ENCODE measurements at places on chromosomes 1 and 21. TPM values are rescaled to one million over a fixed set of nuclear protein-coding genes. Genes with fewer than 3 reads are reported as not detected.

KCNJ6 gene
- 0.06 TPM for total RNA-seq

COL6A2 gene
- 522 TPM for total RNA-seq

TLCD4 gene
- total RNA-seq: 6.4 TPM

PCAT6 gene
- total RNA-seq: 0.86 TPM

GABPA gene
- 21.1 TPM for total RNA-seq

KRTAP19-7 gene
- total RNA-seq: not detected

ITLN2 gene
- total RNA-seq: 21.4 TPM

DNA sequence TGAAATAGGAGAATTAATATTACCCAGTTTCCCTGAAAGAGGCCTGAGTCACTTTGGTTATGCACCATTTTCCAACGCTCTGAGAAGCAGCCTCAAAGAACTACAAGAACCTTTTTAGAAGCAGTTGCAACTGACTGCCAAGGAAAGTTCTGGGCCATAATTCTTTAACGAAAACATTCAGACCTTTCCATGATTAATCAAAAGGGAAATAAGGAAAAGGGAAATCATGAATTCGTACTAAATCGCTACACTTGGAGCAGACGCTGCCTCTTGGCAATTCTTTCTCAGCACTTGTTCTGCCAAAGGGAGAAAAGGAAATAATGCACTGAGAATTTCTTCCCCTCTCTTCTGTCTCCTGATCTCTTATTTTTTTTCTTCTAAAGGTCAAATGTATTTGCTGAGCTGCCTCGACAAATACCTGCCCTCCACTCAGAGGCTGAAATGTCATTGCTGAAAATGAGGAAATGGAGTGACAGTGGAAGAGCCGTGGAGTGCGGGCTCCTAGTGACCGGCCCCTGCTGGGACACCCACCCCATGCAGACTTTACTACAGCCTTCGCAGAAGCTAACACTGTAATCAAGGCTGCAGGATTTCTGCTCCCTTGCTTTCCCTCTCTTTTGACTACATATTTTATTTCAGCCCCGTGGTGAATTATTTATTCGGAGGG is 67.9 kb upstream of the GALNT2 start:
- H3K4me1 ChIP-seq: peaks cover 11% of the 10 kb centered on the region
- no peak overlapping the region for H3K4me3 ChIP-seq
- no peak for DNase-seq
- H3K27ac ChIP-seq: no peak overlapping the region

DNA sequence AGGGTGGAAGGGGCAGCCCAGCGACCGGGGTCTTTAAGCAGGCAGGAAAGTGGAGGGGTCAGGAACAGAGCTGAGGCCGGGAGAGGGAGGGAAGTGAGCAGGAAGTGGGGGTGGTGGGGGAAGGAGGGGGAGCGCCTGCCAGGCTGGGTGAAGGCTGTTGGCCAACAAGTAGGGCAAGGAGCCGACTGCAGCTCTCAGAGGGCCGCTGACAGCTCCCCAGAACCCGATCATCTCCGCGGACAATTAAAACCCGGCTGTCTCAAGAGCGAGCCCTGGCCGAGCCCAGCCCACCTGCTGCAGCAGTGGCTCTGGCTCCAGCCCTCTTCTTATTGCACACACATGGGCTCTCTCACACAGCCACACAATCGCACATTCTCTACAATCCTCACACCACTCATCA is 51.6 kb downstream of the GRIK3 start:
- no peak for DNase-seq
- H3K36me3 ChIP-seq: no peaks in the 10 kb centered on the region

DNA sequence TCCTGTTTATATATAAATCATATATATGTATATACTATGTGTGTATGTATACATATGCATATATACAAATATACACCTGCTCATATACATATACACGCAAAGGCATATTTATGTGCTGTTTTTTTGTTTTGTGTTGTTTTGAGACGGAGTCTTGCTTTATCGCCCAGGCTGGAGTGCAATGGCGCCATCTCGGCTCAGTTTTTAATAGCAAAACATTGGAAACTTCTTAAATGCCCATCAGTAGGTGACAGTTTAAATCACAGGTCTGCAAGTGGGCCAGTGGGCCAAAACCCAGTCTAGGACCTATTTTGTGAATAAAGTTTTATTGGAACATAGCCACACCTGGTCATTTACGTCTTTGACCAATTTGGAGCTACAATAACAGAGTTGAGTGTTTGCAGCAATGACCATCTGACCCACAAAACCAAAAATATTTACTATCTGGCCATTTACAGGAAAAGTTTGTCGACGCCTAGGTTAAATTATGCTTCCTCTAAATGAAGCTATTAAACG is 132.3 kb downstream of the TOMM20 start:
- no peaks in the 10 kb centered on the region for H3K27me3 ChIP-seq
- peak overlapping the region; percentile 88 for H3K27ac ChIP-seq
- no peaks in the 10 kb centered on the region for H3K36me3 ChIP-seq
- H3K4me1 ChIP-seq: peaks cover 23% of the 10 kb centered on the region
- DNase-seq: no peak
- H3K4me3 ChIP-seq: no peak overlapping the region

DNA sequence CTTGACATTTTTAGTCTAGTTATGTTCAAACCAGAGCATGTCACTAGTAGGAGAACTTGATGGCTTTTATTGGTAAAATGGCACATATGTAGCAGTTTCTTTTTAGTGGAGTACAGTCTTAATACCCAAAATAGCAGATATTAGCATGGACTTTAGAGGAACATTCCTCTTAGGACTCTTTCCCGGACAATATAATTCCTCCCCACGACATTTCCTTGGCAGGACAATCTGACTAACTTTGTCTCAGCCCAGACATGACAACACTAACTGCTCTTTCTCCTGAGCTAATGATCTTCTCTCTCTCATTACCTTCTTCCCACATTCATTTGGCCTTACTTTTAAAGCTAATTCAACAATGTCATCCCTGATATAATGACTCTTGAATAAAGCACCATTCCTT is 62.5 kb downstream of the ADAMTS1 start:
- DNase-seq: no peak
- H3K36me3 ChIP-seq: no peaks in the 10 kb centered on the region
- H3K27me3 ChIP-seq: no peaks in the 10 kb centered on the region
- H3K4me3 ChIP-seq: no peak overlapping the region
- H3K4me1 ChIP-seq: no peaks in the 10 kb centered on the region

DNA sequence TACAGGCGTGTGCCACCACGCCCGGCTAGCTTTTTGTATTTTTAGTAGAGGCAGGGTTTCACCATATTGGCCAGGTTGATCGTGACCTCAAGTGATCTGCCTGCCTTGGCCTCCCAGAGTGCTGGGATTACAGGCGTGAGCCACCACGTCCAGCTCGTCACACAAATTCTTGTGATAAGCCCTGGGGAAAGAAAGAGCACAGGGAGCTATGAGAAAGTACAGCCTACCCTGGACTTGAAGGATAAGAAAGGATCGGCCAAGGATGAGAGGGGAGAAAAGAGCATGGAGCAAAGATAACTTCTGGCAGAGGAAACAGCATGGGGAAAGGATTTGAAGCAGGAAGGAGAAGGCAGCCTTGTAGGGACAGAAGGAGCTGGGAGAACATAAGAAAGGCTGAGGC is 29.2 kb downstream of the SESN2 start:
- H3K36me3 ChIP-seq: no peaks in the 10 kb centered on the region
- H3K27me3 ChIP-seq: no peaks in the 10 kb centered on the region
- H3K4me3 ChIP-seq: no peak overlapping the region
- DNase-seq: no peak
- no peak overlapping the region for H3K27ac ChIP-seq

DNA sequence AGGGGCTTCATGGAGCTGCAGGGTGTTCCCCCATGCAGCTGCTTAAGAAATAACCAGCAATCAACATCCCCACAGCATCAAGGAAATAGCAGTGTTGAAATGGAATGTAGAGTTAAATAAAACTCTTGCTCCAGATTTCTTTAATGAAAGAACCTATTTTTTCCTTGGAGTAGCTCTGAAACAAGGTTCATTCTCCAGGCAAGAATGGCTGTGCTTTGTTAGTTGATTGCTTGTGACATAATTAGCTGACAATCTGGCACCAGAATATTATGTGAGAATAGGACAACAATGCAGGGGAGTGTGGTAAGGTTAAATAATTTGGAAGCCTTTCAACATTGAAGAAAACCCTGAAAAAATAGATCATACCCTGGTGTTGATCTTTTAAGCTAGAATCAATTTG is 254.2 kb upstream of the RRP15 start:
- H3K4me3 ChIP-seq: no peak overlapping the region
- H3K4me1 ChIP-seq: no peaks in the 10 kb centered on the region
- no peaks in the 10 kb centered on the region for H3K27me3 ChIP-seq
- no peak overlapping the region for H3K27ac ChIP-seq
- H3K36me3 ChIP-seq: no peaks in the 10 kb centered on the region
- DNase-seq: no peak

DNA sequence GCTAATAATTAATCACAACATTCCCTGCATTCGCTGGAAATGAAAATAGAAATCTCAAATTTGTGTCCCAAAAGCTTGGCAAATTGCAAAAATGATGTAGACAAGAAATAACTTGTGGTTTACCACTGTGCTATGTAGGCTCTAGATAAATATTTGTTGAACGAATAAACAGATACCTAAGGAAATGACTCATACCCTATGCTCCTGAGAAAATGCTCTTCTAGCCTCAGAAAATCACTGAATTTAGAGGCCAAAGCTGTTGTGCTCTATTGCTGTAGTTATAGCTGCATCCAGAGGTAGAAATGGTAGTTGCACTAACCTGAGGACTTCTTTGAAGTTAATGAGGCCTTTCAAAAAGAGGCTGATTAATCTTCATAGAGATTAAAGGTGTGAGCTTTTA is 142.0 kb upstream of the ZNHIT6 start:
- no peaks in the 10 kb centered on the region for H3K27me3 ChIP-seq
- no peaks in the 10 kb centered on the region for H3K36me3 ChIP-seq
- no peak overlapping the region for H3K4me3 ChIP-seq

- DNase-seq: no peak
- no peaks in the 10 kb centered on the region for H3K4me1 ChIP-seq
- no peaks in the 10 kb centered on the region for H3K27me3 ChIP-seq
- H3K27ac ChIP-seq: no peak overlapping the region
- H3K36me3 ChIP-seq: no peaks in the 10 kb centered on the region
Observed at GRCh38 chr1:107549152-107549810, 408.4 kb downstream of the NTNG1 start.

- H3K27ac ChIP-seq: no peak overlapping the region
- H3K27me3 ChIP-seq: no peaks in the 10 kb centered on the region
- no peak overlapping the region for H3K4me3 ChIP-seq
Observed at GRCh38 chr1:225156254-225156653, 226.8 kb downstream of the DNAH14 start.

GRCh38 chr1:107609808-107610207 is 355.2 kb downstream of the VAV3 start:
- DNase-seq: no peak
- H3K36me3 ChIP-seq: no peaks in the 10 kb centered on the region
- H3K27me3 ChIP-seq: no peaks in the 10 kb centered on the region
- no peak overlapping the region for H3K4me3 ChIP-seq
- H3K27ac ChIP-seq: no peak overlapping the region

DNA sequence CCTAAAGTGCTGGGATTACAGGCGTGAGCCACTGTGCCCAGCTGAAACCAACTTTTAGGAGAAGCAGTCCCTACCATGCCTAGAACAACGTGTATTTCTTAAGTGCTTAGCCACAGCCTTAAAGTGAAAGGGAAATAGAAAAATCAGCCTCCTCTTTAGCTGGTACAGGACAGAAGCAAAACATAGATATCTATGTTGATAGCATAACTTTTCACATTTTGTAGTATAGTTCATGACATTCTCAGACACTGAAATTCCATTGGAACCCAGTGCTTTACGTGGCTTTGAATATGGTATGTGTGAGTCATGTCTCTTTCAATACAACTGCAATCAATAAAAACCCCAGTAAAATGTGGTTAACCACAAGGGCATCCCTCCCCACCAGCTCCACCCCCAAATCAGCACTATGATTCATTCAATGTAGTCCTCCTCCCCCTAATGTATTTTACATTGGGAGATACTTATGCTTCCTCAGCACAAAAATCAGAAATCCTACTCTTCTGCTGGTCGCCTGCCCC is 32.1 kb downstream of the TGFB2 start:
- DNase-seq: no peak
- H3K4me1 ChIP-seq: peaks cover 25% of the 10 kb centered on the region
- H3K36me3 ChIP-seq: no peaks in the 10 kb centered on the region
- no peak overlapping the region for H3K27ac ChIP-seq
- no peak overlapping the region for H3K4me3 ChIP-seq
- H3K27me3 ChIP-seq: no peaks in the 10 kb centered on the region

- no peak for DNase-seq
- no peak overlapping the region for H3K27ac ChIP-seq
- no peak overlapping the region for H3K4me3 ChIP-seq
- H3K27me3 ChIP-seq: no peaks in the 10 kb centered on the region
- peaks cover 3% of the 10 kb centered on the region for H3K4me1 ChIP-seq
Observed at GRCh38 chr21:16709866-16710550, 802.8 kb upstream of the CXADR start.

- H3K4me1 ChIP-seq: no peaks in the 10 kb centered on the region
- H3K4me3 ChIP-seq: no peak overlapping the region
- no peak overlapping the region for H3K27ac ChIP-seq
- no peaks in the 10 kb centered on the region for H3K36me3 ChIP-seq
- no peaks in the 10 kb centered on the region for H3K27me3 ChIP-seq
- DNase-seq: no peak
Observed at GRCh38 chr21:36010801-36011200, 49.5 kb downstream of the SETD4 start.

GRCh38 chr1:183887826-183888819 is 83.2 kb downstream of the RGL1 start:
- H3K36me3 ChIP-seq: peaks cover 6% of the 10 kb centered on the region
- H3K4me1 ChIP-seq: peaks cover 32% of the 10 kb centered on the region
- no peaks in the 10 kb centered on the region for H3K27me3 ChIP-seq
- no peak for DNase-seq
- no peak overlapping the region for H3K4me3 ChIP-seq

GRCh38 chr1:218887141-218887925 is 286.3 kb upstream of the LYPLAL1 start:
- no peaks in the 10 kb centered on the region for H3K4me1 ChIP-seq
- H3K27me3 ChIP-seq: no peaks in the 10 kb centered on the region
- DNase-seq: no peak
- H3K36me3 ChIP-seq: no peaks in the 10 kb centered on the region

DNA sequence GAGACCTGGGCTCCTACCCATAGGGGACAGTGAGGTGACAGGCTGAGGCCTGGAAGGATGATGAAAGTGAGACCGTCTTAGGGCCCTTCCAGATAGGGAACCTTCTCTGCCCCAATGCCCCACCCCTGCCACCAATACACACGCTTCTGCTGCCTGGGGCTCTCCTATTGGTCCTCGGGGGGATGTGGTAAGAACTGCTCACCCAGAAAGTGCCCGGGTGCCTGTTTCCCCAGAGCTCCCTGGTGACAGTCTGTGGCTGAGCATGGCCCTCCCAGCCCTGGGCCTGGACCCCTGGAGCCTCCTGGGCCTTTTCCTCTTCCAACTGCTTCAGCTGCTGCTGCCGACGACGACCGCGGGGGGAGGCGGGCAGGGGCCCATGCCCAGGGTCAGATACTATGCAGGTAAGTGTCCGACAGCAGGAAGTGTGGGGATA is 948 bp downstream of the SEMA4A start:
- H3K36me3 ChIP-seq: no peaks in the 10 kb centered on the region
- peak; percentile 85 for DNase-seq
- H3K27ac ChIP-seq: peak overlapping the region; percentile 79
- H3K27me3 ChIP-seq: no peaks in the 10 kb centered on the region
- no peaks in the 10 kb centered on the region for H3K4me1 ChIP-seq
- H3K4me3 ChIP-seq: no peak overlapping the region

Measured in upper lobe of left lung (tissue), 6 donors.